NCI-H187 (cell line): ENCODE measurements at places on chromosomes 4 and X.

DNA sequence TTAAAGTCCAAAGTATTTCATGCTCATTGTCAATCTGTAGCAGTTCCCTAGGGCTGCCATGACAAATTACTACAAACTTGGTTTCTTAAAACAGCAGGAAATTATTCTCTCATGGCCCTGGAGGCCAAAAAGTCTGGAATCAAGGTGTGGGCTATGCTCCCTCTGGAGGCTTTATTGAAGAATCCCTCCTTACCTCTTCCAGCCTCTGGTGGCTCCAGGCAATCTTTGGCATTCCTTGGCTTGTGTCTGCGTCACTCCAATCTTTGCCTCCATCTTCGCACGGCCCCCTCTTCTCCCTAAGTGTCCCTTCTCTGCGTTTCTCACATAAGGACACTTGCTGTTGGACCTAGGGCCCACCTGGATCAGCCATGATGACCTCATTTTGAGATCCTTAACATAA, 170.4 kb downstream of the SMIM20 start:
- DNase-seq = no peak

- DNase-seq = no peak
These were observed 5.9 kb downstream of the FAM199X start for GRCh38 chrX:104172121-104172520.

DNA sequence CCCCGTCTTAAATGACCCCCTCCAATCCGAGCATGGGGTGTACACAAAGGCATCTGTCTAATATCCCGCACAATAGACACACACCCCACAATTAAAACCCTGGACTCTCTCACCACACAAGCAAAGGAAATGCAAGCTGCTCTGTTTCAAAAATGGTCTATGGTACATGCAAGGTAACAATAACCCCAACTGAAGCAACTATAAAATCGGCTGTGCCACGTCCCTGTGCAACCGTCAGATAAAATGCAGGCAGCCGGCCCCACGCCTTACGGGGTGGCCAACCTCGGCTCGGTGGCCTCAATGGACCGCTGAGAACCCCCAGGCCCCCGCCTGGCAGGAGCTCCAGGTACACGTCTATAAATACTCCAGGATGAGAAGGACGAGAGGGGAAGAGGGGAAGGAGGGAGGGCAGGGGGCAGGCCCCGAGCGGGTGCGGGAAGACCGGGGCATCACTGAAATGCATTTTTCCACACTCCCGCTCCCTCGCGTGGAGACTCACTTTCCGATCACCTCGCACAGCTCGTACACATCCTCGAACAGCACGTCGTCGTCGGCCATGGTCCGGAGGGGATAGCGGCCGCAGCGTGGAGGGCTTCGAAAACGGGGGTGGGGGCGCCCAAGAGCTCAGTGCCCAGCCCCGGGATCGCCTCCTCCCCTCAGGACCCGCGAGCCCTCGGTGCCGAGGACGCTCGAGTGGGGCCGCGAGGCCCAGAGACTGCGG, 763 bp downstream of the CASK start:
- DNase-seq = no peak

DNA sequence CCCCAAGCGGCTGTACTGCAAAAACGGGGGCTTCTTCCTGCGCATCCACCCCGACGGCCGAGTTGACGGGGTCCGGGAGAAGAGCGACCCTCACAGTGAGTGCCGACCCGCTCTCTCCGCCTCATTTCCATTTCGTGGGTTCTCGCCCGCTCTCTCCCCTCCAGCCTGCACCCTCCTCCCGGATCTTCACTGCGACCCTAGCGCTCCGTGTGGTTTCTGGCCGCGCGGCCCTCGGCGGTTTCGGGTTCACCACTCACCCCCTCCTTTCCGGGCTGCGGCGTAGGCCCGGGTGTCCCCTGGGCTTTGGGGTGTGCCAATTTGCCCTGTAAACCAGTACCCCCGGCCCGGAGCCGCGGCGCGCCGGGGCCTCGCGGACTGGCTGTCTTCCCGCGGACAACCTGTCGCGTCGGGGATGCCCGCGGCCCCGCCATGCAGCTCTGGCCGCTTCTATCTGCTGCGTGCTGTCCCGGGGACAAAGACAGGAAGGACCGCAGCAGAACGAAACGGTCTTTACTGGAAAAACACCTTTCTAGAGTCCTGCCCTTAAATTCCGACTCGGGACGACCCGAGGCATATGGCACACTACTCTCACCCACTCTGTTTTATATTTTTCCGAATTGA, 737 bp downstream of the FGF2 start:
- DNase-seq = no peak

DNA sequence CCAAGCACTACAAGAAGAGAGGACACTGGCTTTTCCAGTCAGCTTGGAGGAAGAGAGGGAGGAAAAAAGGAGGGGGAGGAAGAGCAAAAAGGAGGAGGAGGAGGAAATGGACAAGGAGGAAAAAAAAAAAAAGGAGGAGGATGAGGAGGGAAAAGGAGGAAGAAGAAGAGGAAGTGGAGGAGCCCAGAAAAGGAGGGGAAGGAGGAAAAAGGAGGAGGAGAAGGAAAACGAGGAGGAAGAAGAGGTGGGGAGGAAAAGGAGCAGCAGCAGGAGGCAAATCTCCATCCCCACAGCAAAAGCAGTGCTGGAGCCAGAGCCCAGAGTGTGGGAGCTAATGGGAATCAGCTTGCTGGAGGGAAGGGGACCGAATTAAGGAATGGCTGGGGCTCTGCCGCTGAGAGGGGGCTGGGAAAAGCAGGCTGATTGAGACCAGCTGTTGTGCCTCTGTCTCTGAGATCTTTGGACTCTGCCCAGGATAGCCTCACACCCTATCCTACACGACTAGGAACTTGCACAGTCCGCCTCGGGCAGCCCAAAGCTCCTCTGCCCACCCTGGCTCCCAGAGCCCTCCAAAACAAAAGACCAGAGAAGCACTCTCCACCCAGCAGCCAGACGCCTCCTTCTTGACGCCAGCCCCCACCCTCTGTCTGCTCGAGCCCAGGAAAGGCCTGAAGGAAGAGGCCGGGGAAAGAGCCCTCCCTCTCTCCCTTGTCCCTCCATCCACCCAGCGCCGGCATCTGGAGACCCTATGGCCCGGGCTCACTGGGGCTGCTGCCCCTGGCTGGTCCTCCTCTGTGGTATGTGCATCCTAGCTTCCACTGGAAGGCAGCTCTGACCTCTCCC, at the start of gene XPNPEP2:
Gene XPNPEP2 (plus strand): TSS at position 514 of the 843 bp plus-strand sequence. CDS start 235 bp downstream, at position 749.
- DNase-seq = no peak

DNA sequence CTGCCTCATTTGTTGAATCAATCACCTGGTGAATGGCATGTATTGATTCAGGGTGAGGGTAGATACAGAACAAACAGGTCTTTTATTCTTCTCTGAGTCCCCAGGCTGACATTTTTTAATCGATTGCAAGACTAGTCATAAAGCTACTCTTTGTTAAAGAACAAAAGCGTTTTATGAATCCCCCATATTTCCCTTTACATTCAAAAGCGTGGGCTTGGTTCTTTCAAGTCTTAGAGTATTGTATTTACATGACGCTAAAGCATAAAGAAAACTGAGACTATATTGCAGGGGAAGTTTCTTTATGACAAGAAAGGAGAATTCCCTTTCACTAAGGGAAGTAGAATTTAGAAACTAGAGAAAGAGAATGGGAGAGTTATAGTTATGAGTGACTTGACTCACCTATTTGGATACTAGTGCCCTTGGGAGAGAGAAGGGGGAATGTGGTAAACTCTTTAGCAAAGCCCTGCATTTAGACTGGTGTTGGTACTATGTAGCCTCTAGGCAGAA, 69.3 kb upstream of the PDE5A start:
- DNase-seq = no peak

DNA sequence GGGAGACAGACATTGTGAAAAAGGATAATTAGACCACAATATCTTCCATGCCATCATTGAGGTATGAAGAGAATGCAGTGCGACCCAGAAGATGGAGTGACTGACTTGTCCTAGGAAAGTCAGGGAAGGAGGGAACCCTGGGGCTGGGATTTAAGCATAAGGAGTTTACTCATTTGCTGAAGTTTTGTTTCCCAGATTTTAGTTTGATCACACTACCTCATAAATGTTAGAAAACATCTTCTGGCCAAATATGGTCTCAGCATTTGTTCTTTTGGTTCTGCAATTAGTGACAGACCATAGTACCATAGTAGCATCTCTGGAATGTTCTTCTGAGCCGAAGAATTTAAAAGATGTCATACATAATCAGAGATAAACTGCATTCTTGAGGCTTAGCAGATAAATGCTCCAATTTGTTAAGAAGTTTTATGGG, 96.5 kb upstream of the PGRMC2 start:
- DNase-seq = no peak

DNA sequence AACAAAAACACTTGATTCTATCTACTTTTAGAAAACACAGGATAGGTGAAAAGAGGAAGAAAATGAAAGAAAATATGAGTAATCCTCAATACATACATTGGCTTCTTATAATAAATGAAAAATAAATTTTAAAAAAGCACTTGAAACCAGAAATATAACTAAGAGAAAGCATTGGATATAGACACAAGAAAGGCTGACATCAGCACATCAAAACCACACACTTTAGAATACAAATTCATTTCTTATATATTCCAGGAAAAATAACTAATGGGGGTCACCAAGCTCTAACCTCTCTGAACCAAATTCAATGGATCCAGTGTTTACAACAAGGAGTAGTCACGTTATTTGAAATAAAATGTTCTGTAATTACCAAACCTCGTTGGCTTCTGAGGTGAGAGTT, 133.5 kb downstream of the REELD1 start:
- no peak for DNase-seq

GRCh38 chr4:65917486-65917885, 247.2 kb upstream of the EPHA5 start:
- no peak for DNase-seq

GRCh38 chr4:86497980-86498862, 95.9 kb upstream of the PTPN13 start:
- DNase-seq = no peak

GRCh38 chrX:6026429-6026828, 202.2 kb downstream of the NLGN4X start:
- DNase-seq = no peak

GRCh38 chrX:103155201-103155600, 59.7 kb upstream of the BEX4 start:
- no peak for DNase-seq

- DNase-seq = no peak
These were observed 79.1 kb downstream of the MID1IP1 start for GRCh38 chrX:38880296-38880854.

- no peak for DNase-seq
These were observed 819.6 kb upstream of the EPHA5 start for GRCh38 chr4:66489783-66490452.

GRCh38 chr4:24799544-24800324, 4.4 kb downstream of the SOD3 start:
- DNase-seq = no peak

GRCh38 chr4:176156656-176157055, 38.7 kb downstream of the SPATA4 start:
- no peak for DNase-seq
